Esophagus squamous epithelium (tissue), 5 donors: ENCODE measurements at places on chromosomes 6 and 20.

DNA sequence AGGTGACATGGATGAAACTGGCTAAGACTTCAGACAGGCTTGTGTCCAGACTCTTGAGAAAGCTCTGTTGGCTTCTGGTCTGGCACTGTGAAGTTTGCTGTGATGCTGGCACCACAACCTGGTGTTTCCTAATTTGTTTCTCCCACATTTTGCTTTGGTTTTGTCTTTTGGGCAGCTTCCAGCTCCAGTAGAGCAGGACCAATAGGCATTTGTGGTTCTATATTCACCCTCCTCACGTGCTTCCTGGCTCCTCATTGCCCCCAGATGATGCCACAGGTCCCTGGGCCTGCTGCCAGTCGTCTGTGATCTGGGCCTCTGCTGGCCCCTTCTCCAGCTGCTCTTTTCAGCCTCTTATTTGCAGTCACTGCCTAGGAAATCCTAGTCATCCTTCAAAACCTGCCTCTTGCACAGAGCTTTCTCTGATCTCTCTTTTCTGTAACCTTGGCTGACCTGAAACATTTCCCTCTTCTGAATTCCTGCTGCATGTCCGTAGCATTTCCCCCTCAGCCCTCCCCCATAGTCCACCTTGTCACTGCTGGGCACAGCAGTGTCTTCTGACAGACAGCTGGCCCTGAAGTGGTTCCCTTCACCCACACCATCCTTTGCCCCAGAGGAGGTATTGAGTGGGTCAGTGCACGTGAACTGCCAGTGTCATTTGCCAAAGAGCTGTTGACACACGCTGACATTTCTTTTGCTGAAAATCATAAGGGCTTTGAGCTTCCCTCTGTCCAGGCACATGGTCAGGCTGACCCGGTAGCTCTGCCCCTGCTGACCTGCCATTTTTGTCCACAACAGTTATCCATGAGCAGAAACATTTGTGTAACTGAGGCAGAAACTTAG lies 63.0 kb downstream of the PTPN1 start:
- no peak for DNase-seq

- DNase-seq: no peak
Measured at GRCh38 chr6:29793796-29794195, 33.8 kb upstream of the HLA-G start.

GRCh38 chr6:109197061-109197460 lies 101.8 kb downstream of the CEP57L1 start:
- no peak for DNase-seq

- no peak for DNase-seq
Measured at GRCh38 chr6:33061987-33062386, 11.5 kb downstream of the HLA-DPA1 start.

DNA sequence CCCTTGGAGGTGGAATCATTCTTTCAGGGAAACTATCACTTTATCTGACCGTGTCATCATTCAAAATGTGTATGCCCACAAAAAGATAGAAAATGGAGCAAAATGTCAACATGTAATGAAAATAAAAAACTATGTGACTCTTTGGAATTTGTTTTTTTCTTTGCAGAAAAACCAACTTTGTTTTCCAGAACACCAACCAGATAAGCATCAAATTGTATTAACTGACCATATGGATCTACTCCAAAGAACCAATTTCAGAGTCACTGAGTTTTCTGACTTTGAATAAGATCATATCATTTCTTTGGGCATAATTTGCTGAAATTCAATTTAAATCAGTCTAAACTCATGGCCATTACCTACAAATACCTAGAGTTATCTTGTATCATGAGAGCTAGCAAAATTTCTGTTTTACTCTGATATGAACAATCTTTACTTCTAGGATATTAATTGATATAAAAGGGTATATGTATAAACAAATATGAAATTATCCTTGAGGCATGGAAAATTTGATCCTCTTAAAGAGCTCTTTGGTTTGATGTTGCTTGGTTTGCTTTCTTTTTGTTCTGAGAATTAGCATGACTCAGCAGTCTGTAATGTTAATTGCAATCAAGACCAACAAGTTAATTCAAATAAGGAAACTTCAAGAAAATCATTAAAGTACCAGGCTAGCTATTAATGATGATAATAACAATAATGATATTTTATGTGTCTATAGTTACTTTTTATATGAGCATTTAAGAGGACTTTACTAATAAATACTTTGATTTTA lies 444.4 kb upstream of the MARCKS start:
- DNase-seq: no peak
